Kidney (tissue), 22 donors: ENCODE measurements at places on chromosomes 5 and 9.

DNA sequence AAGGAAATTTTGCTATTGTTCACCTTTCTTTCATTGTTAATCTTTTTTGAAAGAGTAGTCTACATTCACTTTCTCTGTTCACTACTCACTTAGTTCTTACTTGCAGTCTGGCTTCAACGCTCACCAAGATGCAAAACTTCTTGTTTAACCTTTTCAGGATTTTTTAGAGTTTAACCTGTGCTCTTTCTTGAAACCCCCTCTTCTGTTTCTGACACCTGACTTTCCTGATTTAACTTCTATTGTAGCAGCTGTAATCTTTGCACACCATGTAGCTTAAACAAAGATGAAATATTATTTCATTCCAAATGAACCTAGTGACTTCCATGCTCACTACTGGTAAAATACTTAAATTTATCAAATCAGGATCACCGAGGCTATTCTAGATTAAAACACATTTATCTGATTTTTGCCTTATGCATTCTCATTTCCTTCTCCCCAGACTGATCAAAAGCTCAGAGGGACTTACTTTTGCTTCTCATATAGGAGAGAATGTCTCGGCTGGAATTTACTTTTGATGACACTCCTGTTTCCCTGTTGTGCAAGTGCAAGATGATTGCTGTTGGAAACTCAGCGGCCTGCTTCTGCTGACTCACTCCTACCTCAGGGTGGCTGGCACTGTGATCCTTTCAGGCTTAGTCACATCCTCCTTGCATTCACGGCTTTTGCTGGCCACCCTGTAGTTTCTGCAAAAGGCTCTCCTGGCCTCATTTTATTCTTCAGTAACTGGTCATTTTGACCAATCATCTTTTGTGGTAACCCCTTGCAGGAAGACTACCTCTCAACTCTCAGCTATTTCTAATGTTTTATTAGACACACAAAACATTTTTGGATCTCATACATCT is 109.3 kb upstream of the IFNE start:
- DNase-seq = no peak

- peak; percentile 25 for DNase-seq
Measured at GRCh38 chr9:96021551-96022444, 146.3 kb downstream of the ERCC6L2 start.

- no peak for DNase-seq
Measured at GRCh38 chr9:95989297-95989696, 113.8 kb downstream of the ERCC6L2 start.

- no peak for DNase-seq
Measured at GRCh38 chr9:109416135-109416706, 81.9 kb downstream of the PTPN3 start.

DNA sequence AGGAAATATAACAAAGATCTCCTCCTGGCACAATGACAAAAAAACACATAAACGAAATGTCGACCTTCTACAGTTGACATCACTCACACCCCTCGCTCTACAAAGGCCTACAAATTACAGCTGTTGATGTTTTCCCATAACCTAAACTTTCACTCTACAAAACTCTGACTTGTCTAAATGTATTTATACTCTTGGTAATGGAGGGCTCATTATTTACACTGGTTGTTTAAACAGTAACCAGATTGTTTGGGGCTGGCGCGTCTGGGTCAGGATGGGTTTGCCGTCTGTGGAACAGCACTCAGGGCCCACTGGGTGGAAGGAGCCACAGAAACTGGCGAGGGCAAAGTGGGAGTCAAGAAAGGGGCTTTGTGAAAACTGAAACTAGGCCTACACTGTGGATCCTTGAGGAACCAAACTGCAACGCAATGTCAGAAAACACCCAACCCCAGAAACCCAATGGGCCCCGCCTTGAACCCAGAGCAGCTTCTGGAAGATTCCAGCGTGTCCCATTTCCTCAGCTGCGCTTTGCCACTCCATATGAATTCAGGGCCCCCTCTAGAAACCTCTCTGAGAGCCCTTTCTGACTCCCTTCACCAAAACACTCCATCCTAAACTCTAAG is 136.7 kb downstream of the ROR2 start:
- DNase-seq = peak; percentile 48

- no peak for DNase-seq
Measured at GRCh38 chr9:3398232-3398648, 127.6 kb downstream of the RFX3 start.

DNA sequence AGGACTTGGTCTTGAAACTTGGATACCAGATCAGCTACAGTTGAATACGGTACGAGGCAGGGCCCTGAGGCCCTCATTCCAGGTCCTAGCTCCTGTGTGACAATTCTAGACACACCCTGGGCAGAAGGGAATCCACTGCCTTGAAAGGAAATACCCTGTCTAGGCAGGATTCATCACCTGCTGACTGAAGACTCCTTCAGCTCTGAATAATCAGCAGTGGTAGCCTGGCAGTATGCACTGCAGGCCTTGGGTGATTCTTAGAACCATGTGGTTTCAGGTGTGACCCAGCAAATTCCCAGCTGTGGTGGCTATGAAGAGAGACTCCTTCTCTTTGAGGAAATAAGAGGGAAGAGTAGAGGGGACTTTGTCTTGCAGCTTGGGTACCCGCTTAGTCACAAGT is 17.2 kb upstream of the EFNA5 start:
- DNase-seq = no peak

GRCh38 chr5:51684794-51685355 is 301.6 kb downstream of the ISL1 start:
- no peak for DNase-seq
